ENCODE measurements at places on chromosomes 5 and 9.
A peak's percentile ranks its signal among the peaks of the same experiment; 100 is the strongest.

- no peak for DNase-seq
Measured at GRCh38 chr5:61320860-61321259, 11.2 kb upstream of the ZSWIM6 start.

GRCh38 chr9:131227112-131227958 is 49.0 kb downstream of the FAM78A start:
- DNase-seq, result no peak

DNA sequence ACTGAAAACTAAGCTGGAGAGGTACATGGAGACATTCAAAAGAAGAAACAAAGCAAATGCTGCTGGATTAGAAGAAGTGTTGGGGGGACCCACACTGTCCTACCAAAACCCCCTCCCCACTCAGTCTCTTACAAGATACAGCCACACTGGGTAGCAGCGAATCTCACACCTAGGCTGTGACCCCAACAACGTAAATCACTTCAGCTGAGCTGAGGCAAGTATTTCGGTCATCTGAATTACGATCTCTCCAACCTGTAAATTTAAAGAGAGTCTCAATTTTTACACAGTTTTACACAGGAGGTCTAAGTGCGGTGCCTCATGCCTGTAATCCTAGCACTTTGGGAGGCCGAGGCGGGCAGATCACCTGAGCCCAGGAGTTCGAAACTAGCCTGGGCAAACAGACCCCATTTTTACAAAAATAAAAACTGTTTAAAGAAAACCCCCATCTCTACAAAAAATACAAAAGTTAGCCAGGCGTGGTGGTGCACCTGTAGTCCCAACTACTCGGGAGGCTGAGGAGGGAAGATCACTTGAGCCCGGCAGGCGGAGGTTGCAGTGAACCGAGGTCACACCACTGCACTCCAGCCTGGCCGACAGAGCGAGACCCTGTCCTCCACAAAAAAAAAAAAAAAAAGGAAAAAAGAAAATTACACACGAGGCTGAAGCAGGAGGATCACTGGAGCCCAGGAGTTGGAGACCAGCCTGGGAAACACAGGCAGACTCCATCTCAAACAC is 3.4 kb downstream of the CAMSAP1 start:
- DNase-seq, result no peak

DNA sequence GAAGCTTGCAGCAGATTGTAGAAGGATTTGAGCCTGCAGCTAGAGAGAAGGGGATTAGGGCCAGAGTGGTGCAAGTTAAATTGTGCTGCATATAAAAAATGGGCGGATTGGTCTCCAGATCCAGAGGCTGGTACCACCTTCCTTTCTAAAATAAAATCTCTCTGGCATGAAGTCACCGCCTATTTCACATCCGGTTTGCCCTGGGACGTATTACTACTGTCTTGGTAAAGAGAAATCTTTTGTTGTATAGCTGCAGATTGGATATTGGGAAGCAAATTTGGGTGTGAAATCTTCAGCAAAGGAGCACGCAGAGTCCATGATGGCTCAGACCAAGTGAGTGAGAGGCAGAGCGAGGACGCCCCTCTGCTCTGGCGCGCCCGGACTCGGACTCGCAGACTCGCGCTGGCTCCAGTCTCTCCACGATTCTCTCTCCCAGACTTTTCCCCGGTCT is at the start of gene GABRA1:
Gene GABRA1, plus strand, starts transcription at position 180 of the 451 bp plus-strand sequence. CDS start 2,691 bp downstream, outside the sequence.
- no peak for DNase-seq

DNA sequence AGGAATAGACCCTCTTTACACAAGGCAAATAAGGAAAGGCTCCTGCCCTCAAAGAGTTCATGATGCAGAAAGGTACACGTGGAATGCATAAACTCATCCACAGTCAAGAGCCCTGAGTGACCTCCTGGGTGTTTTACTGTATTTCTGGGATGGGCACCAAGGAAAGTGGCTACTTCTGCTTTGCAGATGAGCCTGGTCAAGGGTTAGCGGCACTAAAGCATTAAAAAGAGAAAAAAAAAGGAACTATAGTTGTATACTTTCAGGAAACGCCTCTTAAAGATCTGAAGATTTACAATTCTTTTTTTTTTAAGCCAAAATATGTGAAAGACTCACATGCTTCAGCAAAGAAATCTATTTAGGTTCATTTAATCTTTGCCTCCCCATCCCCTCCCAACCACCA is 366.2 kb upstream of the PDE4D start:
- DNase-seq, result no peak

GRCh38 chr9:91451431-91452270 is 28.0 kb upstream of the NFIL3 start:
- no peak for DNase-seq

GRCh38 chr5:181149806-181150733 is 2.7 kb downstream of the OR2V2 start:
- no peak for DNase-seq

DNA sequence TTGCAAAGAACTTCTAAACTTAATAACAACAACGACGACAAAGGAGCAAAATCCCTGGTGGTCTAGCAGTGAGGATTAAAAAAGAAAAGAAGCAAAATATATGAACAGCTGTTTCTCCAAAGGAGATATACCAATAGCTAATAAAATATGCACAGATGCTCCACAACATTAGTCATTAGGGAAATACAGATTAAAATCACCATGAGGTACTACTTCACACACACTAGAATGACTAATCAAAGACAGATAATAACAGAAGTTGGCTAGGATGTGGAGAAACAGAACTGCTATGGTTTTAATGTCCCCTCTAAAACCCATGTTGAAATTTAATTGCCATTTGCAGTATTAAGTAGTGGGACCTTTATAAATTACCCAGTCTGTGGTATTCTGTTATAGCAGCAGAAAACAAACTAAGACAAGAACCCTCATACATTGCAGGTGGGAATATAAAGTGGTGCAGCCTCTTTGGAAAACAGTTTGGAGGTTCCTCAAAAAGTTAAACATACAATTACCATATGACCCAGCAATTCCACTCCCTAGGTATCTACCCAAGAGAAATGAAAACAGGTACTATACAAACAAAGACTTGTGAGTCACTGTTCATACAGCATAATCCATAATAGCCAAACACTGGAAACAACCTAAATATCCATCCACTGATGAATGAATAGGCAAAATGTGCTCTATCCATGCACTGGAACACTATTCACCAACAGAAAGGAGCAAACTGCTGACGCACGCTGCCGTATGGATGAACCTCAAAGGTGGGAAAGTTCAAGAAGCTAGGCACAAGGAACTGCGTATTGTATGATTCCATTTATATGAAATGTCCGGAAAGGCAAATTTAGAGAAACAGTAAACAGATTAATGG is 11.4 kb upstream of the DUSP1 start:
- peak; percentile 74 for DNase-seq

DNA sequence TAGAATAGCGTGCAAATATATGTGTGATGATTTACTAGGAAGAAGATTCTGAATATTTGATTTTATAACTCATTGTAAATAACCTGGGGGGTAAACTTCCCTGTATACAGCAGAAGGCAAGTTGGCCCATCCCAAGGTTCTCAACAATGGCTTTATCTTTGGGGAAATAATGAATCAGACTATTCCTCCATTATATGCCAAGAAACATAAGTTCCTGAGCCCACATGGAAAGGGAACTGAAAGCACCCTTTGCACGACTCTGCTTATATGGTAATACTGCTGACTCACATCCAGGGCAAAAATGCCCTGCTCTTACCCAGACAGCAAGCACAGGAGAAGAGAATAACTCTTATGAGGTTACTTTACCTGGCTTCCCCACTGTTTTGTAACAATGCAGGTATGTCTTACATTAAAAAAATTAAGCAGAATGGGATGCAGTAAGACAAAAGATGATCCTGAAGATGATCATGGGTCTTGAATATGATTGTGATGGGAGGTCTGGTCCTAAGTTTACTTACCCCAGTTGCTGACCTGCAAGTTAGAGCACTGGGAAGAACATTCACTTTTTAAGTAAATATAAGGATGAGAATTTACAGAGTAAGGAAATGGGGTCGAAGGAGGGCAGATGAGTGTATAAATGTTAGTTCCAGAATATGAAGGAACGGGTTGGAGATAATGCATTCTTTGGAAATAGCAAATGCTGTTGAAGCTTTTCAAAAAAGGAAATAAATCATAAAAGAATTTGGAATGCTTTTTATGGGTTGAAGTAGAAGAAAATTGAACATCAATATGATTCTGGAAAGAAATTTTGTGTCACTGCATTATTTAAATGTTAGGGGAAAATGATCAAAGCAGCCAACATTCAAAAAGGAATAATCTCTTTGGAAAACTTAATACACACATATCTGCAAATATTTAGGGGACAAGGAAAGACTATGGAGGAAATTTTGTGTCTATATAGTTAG is 428.4 kb upstream of the MPDZ start:
- no peak for DNase-seq

- peak; percentile 78 for DNase-seq
Measured at GRCh38 chr5:322281-322941, 897 bp downstream of the AHRR start.

- DNase-seq, result no peak
Measured at GRCh38 chr5:1827886-1828397, 26.7 kb downstream of the NDUFS6 start.

GRCh38 chr5:90968319-90968718 is 409.7 kb downstream of the ADGRV1 start:
- no peak for DNase-seq

GRCh38 chr5:160524827-160525226 is 103.2 kb downstream of the PTTG1 start:
- no peak for DNase-seq

DNA sequence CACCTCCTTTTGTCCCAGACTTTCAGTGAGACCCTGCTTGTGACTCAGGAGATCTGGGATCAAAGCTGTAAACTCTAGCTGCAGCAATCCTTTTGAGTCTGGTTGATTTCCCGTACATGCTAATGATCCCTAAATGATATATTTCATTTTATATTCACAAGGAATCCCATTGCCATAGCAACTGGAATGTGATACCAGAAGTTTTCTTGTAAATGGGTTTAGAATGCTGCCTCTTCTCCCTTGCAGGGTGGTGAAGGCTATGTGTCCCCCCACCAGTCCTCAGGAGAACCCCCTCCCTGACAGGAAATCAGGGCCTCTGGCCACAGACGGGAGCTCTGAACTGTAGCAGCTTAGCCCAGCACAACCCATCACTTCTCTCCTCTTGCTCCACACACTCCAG is 215.0 kb downstream of the FSTL4 start:
- no peak for DNase-seq

- DNase-seq, result no peak
Measured at GRCh38 chr5:172521338-172521932, 67.1 kb upstream of the SH3PXD2B start.

DNA sequence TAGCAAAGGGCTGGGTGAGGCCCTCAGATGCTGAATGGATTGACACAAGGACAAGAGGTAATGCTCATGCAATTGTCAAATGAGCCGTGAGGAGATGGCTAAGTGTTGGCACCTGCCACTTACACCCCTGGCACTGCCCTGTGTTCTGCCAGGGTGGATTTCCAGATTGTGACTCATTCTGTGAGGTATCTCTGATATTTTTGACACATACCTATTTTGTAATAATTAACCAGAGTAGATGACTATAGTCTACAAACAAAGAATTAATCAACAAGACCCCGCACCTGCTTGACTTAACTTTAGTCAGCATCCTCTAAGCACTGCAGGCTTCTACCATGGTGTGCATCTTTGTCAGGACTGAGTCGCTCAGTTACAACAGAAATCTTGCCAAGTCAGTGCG is 200.8 kb downstream of the DIRAS2 start:
- DNase-seq, result no peak

GRCh38 chr9:112162621-112163413 is 12.3 kb downstream of the SUSD1 start:
- DNase-seq, result no peak

DNA sequence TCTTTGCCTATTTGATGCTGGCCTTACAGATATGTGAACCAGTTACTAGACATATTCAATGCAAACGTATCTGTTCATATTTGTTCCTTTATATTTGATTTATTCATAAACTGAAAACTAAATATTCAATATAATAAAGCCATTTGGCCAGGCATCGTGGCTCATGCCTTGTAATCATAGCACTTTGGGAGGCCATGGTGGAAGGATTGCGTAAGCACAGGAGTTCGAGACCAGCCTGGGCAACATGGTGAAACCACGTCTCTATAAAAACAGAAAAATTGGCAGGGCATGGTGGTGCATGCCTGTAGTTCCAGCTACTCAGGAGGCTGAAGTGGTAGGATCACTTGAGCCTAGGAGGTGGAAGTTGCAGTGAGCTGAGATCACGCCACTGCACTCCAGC is 49.2 kb upstream of the CTNNAL1 start:
- no peak for DNase-seq

- DNase-seq, result no peak
Measured at GRCh38 chr5:178467205-178467567, 123.0 kb downstream of the COL23A1 start.

- peak; percentile 98 for DNase-seq
Measured at GRCh38 chr9:93111371-93112115, 15.5 kb downstream of the CARD19 start.

GRCh38 chr5:170388818-170389549 is at the start of gene KCNMB1:
Gene KCNMB1 (minus strand): TSS chr5:170389367. CDS start chr5:170385447, 3,920 bp downstream.
- no peak for DNase-seq
